Activated CD4-positive, alpha-beta memory T cell treated with anti-CD3 and anti-CD28 coated beads, Interleukin-2, amount 10 ng/mL, durations not matched to agents 7 days and 5 days (primary cell): ENCODE measurements at places on chromosomes 6 and 20. TPM values are rescaled to one million over a fixed set of nuclear protein-coding genes. Genes with fewer than 3 reads are reported as not detected.

Gene MYLK2
- total RNA-seq = 0.33 TPM

Gene YIPF3
- 71.5 TPM for total RNA-seq

Gene WFDC5
- 0.73 TPM for total RNA-seq

Gene TNFAIP3
- 144 TPM for total RNA-seq

Gene RHAG
- not detected for total RNA-seq

Gene GSTA2
- not detected for total RNA-seq

- H3K4me3 ChIP-seq = no peak overlapping the region
- DNase-seq = no peak
- peaks cover 29% of the 10 kb centered on the region for H3K4me1 ChIP-seq
- no peaks in the 10 kb centered on the region for H3K36me3 ChIP-seq
These were observed 1.1 kb upstream of the FGD2 start for GRCh38 chr6:37004044-37004980.

DNA sequence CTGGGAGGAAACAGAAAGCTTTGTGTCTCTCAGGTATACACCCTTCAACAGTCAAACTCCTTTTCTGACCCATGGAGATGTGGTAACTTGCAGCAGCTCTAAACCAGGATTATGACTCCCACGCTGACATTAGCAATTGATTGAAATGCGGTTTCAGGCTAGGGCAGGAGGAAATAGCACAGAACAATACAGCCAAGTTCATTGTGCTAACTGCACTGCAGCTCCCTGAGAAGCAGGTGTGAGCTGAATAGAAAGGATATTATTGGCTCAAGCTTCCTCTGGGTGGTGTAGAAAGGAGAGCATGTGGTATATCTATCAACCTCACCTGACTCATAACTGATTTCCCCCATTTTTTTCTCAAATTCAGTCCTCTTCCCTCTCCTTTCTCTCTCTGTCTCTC lies 612.3 kb upstream of the BTBD3 start:
- H3K4me3 ChIP-seq = no peak overlapping the region
- H3K4me1 ChIP-seq = no peaks in the 10 kb centered on the region
- H3K36me3 ChIP-seq = no peaks in the 10 kb centered on the region
- H3K27me3 ChIP-seq = no peaks in the 10 kb centered on the region
- no peak for DNase-seq
- H3K27ac ChIP-seq = no peak overlapping the region

GRCh38 chr6:75317503-75318206 lies 33.1 kb upstream of the TMEM30A start:
- H3K4me1 ChIP-seq = no peaks in the 10 kb centered on the region
- H3K4me3 ChIP-seq = no peak overlapping the region
- H3K27ac ChIP-seq = no peak overlapping the region
- DNase-seq = no peak

DNA sequence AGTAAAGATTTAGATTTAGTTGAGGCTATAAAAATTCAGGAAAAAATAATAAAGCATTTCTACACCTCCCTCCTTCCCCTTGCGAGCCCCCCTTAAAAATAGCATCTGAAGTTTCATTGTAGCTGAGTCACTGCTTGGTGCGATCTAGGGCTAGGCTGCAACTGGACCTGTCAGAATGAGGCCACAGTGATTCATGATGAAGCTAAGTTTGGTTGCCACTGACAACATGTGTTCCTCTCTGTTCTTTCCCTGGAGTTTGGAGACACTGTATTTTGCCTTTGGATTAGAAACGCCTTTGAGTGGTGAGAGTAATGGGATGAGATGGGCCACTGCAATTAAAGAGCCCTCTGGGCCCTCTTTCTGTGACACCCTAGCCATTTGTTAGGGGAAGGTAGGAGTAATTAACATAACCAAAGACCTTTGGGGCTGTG lies 334.1 kb downstream of the NRN1 start:
- DNase-seq = no peak
- H3K4me3 ChIP-seq = no peak overlapping the region
- H3K4me1 ChIP-seq = peaks cover 16% of the 10 kb centered on the region

GRCh38 chr20:25272223-25273000 lies 24.5 kb downstream of the PYGB start:
- H3K4me1 ChIP-seq = no peaks in the 10 kb centered on the region
- H3K27ac ChIP-seq = no peak overlapping the region
- peaks cover 6% of the 10 kb centered on the region for H3K36me3 ChIP-seq
- H3K27me3 ChIP-seq = no peaks in the 10 kb centered on the region

- no peak overlapping the region for H3K27ac ChIP-seq
- H3K4me1 ChIP-seq = peaks cover 6% of the 10 kb centered on the region
- H3K4me3 ChIP-seq = no peak overlapping the region
- no peaks in the 10 kb centered on the region for H3K36me3 ChIP-seq
These were observed 12.4 kb downstream of the TFEB start for GRCh38 chr6:41722969-41723529.

- no peak for DNase-seq
- H3K27me3 ChIP-seq = peaks cover 9% of the 10 kb centered on the region
- H3K36me3 ChIP-seq = no peaks in the 10 kb centered on the region
- H3K4me3 ChIP-seq = no peak overlapping the region
- H3K27ac ChIP-seq = no peak overlapping the region
- peaks cover 7% of the 10 kb centered on the region for H3K4me1 ChIP-seq
These were observed 16.3 kb downstream of the GNAS start for GRCh38 chr20:58868795-58869194.

- H3K4me1 ChIP-seq = no peaks in the 10 kb centered on the region
- H3K36me3 ChIP-seq = no peaks in the 10 kb centered on the region
- no peak for DNase-seq
- H3K4me3 ChIP-seq = no peak overlapping the region
- no peaks in the 10 kb centered on the region for H3K27me3 ChIP-seq
These were observed 275.4 kb downstream of the PTPRT start for GRCh38 chr20:42914302-42914701.

- no peaks in the 10 kb centered on the region for H3K36me3 ChIP-seq
- no peaks in the 10 kb centered on the region for H3K27me3 ChIP-seq
- H3K27ac ChIP-seq = no peak overlapping the region
- no peak overlapping the region for H3K4me3 ChIP-seq
These were observed 199.8 kb downstream of the PLCB1 start for GRCh38 chr20:8331740-8332412.

GRCh38 chr20:19784511-19785172 lies 26.6 kb downstream of the RIN2 start:
- no peaks in the 10 kb centered on the region for H3K36me3 ChIP-seq
- H3K4me3 ChIP-seq = no peak overlapping the region
- peaks cover 3% of the 10 kb centered on the region for H3K27me3 ChIP-seq
- H3K27ac ChIP-seq = no peak overlapping the region
- no peak for DNase-seq

GRCh38 chr6:131015630-131016263 lies 47.3 kb downstream of the EPB41L2 start:
- H3K4me3 ChIP-seq = no peak overlapping the region
- H3K27me3 ChIP-seq = no peaks in the 10 kb centered on the region
- H3K27ac ChIP-seq = no peak overlapping the region

DNA sequence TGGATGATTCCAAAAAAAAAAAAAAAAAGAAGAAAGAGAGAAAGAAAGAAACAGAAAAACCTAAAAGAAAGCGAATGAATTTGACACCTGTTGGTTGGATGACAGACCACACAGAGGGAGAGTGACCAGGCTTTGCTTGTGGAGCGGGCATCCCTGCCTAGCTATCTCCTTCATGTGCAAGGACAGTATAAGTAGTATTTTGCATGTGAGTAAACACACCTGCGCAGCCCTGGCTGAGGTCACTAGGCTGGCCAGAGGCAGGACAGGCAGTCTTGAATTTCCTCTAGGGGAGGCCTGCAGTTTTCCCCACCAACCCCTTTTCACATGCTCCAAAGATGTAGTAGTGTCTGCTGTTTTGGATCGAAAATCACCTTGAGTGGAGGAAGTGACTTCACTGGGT lies 126.4 kb downstream of the CCDC170 start:
- no peak for DNase-seq
- H3K4me1 ChIP-seq = no peaks in the 10 kb centered on the region
- no peak overlapping the region for H3K4me3 ChIP-seq
- H3K36me3 ChIP-seq = no peaks in the 10 kb centered on the region
- peaks cover 7% of the 10 kb centered on the region for H3K27me3 ChIP-seq

GRCh38 chr20:21430020-21430419 lies 32.7 kb upstream of the NKX2-4 start:
- no peak overlapping the region for H3K27ac ChIP-seq
- no peak overlapping the region for H3K4me3 ChIP-seq
- H3K36me3 ChIP-seq = no peaks in the 10 kb centered on the region
- H3K27me3 ChIP-seq = peaks cover 19% of the 10 kb centered on the region
- no peaks in the 10 kb centered on the region for H3K4me1 ChIP-seq

DNA sequence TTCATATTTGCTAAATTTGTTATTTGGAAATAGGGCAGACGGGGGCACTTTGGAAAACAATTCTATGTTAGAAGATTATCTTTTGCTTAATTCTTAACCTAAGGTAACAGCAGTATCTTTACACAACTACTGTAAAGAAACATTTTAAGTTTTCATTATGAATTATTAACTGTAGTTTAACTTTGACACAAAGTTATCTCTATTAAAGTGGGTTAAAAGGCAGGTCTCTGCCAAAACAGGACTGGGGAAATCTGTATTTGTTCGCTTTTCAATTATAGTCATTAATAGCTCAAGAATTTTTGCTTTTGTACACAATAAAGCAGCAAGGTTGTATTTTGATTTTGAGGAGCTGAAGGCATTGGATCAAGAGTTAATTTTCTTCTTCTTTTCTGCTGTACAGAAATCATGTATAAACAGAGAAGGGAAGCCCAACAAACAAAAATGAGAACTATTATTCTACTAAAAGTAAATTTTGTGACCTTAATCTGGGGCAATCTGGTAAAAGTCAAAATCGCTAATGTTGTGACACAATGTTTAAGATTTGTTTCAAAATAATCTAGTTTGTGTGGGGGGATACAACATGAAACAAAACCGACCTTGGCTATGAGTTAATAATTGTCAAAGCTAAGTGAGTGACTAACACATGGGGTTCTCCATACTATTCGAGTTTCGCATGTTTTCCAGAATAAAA lies 2.9 kb downstream of the STAU1 start:
- DNase-seq = no peak
- peaks cover 2% of the 10 kb centered on the region for H3K27me3 ChIP-seq

DNA sequence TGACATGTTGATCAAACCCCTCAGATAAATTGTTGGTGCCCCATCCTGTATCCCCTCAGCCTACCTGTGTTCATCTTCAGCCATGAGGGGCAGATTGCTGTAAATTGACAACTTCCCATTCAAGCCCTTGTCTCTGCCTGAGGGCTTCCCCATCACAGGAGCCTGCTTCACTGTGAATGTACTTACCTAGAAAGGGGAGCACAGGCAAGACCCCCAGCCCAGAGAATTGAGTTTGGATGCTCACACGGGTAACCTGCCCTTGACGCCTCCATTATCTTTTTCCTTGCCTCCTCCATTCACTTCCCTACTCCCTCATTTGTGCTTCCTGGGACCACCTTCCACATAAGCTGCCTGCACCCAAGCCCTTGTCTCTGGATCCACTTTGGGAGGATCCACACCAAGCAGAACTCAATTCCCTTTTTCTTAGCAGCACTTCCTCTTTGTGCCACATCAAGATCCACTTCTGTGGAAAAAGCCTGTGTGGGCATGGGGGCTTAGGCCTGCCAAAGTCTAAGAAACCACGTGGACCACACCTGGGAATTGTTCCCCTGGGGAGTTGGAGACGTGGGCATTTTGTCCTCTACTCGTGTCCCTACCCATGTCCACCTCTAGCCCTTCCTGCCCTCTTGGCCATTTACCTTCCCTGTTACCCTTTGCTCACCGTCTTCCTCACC lies 103.4 kb upstream of the FOXA2 start:
- H3K27me3 ChIP-seq = no peaks in the 10 kb centered on the region
- DNase-seq = no peak
- H3K4me1 ChIP-seq = no peaks in the 10 kb centered on the region
- H3K27ac ChIP-seq = no peak overlapping the region
- H3K4me3 ChIP-seq = no peak overlapping the region
- no peaks in the 10 kb centered on the region for H3K36me3 ChIP-seq

GRCh38 chr6:137266309-137266586 lies 47.1 kb upstream of the IFNGR1 start:
- H3K36me3 ChIP-seq = no peaks in the 10 kb centered on the region
- H3K4me1 ChIP-seq = peaks cover 20% of the 10 kb centered on the region
- no peak overlapping the region for H3K4me3 ChIP-seq
- H3K27me3 ChIP-seq = peaks cover 41% of the 10 kb centered on the region
- DNase-seq = no peak

DNA sequence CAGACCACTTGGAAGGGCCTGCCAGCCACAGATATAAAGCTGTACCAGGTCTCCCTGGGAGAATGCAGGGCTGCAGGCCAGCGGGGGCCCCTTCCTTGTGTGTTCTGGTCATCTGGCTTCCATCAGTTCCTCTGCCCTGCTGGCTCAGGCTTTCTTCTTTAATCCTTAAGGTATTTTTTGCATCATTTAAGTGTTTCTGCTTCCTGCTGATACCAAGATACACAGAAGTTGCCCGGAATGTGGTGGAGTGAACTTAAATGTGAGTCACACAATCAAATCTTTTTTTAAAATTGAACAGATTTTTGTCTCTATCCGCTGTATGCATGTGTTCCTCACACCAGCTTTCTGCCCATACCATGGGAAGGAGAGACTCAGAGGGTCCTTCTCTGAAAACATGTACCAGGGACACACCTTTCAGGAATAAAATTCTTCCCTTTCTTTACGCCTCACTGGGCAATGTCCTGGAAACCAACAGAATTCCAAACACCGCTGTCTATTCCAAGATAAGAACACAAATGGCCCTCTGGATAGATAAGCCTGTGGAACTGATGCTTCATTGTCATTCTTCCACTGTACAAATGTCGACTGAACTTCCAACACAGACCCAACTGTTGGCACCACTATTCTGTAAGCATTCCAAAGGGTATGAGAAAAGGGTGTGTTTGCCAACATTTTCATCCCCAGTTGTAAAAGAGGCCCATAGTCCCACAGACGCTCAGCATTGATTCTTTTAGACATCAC lies 206.2 kb upstream of the MYLIP start:
- H3K27me3 ChIP-seq = no peaks in the 10 kb centered on the region
- no peak overlapping the region for H3K4me3 ChIP-seq
- H3K27ac ChIP-seq = no peak overlapping the region

- no peak for DNase-seq
- H3K4me1 ChIP-seq = peaks cover 27% of the 10 kb centered on the region
- no peaks in the 10 kb centered on the region for H3K36me3 ChIP-seq
These were observed 3.6 kb downstream of the DOP1A start for GRCh38 chr6:83071023-83071422.

DNA sequence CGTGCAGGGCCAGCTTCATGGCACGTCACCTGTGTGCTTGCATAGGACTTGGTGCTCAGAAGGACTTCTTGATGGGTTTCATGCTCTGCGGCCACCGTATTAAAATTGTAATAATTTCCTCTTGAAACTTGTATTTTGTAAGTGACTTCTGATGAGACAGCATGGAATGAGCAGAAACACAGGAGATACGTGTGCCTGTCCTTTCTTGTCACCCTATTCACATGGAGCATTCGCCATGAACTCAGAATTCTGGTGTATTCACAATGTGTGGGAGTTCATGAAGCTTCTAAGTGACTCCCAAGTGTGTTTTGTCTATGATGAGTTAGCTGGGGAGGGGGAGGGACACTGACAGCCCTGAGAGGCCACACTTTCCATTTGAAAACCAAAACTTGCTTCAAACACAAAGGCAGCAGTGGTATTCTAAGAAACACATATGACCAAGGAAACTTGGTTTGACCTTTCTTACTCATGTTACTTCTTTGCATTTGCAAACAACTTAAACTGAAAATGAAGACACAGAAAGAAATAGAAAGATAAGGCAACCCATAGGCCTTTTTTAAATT lies 92.1 kb upstream of the NEDD9 start:
- peak overlapping the region; percentile 60 for H3K27ac ChIP-seq
- H3K4me1 ChIP-seq = peaks cover 54% of the 10 kb centered on the region
- no peaks in the 10 kb centered on the region for H3K27me3 ChIP-seq
- peak; percentile 53 for DNase-seq
- peaks cover 60% of the 10 kb centered on the region for H3K36me3 ChIP-seq

- H3K4me3 ChIP-seq = no peak overlapping the region
- no peaks in the 10 kb centered on the region for H3K27me3 ChIP-seq
- H3K36me3 ChIP-seq = no peaks in the 10 kb centered on the region
- no peak for DNase-seq
- H3K4me1 ChIP-seq = no peaks in the 10 kb centered on the region
These were observed 59.3 kb downstream of the PRL start for GRCh38 chr6:22237526-22237925.
